GM10248 (cell line): ENCODE measurements at places on chromosomes 6 and 20.

DNA sequence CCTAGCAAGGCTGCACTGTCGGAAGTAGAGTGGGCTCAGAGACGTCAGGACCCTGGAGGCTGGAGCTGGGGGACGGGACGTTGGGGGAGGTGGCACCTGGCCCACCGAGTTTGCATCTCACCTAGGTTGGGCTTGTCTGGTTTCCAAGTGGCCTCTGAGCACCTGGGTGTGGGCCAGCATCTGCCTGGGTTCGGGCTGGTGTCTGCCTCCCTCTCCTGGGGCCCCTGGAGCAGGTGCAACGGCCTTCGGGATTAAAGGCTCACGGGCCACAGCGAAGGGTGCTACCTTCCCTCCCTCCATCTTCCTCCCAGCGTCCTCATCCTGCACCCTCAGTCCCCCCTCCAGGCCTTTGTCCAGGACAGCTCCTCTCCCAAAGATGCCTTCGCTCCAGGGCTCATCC, 6.0 kb downstream of the HRH3 start:
- no peak for DNase-seq

DNA sequence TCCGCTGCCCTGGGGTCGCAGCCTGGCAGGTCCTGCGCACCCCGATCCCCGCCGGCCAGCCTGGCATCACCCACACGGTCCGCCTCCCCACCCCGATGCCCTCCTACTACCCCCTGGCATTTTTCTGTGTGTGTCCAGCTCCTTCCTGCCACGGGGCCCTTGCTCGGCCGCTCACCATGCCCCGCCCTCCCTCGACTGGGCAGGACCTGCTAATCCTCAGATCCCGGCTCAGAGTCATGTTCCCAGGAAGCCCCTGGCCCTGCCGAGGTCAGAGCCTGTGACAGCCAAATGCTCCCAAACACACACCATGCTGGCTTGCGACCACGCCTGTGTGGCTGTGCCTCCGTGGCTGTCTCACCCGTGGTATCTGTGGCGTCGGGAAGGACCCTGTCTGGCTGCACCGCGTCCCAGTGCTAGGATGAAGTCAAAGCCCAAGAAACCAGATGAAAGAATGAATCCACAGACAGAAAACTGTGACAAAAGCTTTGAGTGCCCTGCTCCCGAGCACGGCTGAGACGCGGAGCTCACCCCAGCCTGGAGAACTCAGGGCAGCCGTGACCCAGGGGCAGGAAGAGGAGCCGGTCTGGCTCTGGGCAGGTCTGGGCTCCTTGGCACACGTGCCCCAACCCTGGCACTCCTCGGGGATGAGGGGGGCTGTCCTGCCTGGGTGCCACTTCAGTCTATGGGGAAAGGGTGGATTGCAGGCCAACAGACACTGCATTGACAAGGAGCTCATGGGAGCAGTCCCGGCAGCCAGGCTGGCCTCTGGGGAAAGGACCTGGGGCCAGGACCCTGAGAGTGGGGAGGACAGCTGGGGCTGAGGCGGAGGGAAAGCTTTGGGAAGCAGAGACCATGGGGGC, 20.8 kb upstream of the SLCO4A1 start:
- DNase-seq = no peak

DNA sequence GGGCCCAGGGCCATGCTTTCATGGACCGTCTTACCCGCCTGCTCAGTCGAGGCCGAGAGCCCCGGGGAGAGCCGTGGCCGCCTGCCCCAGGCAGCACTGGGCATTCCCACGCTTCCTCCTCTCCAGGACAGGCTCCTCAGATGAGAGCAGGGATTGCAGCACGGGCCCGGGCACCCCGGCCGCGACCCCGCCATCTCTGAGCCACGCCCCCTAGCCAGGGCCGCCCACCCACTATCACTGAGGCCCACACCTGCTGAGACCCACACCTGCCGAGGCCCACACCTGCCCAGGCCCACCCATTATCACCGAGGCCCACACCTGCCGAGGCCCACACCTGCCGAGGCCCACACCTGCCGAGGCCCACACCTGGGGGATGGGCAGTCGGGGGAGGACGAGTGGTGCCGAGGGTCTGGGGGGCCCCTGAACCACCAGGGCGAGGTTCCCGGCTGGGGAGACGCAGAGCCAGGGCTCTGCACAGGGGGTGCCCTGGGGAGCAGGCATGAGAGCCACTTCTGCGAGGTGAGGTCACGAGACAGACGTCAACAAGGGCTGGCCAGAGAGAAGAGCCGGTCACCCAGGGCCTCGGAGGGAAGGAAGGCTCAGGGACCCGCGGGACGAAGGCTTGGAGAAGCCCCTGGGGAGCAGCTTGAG, 235.6 kb downstream of the ERMARD start:
- no peak for DNase-seq

DNA sequence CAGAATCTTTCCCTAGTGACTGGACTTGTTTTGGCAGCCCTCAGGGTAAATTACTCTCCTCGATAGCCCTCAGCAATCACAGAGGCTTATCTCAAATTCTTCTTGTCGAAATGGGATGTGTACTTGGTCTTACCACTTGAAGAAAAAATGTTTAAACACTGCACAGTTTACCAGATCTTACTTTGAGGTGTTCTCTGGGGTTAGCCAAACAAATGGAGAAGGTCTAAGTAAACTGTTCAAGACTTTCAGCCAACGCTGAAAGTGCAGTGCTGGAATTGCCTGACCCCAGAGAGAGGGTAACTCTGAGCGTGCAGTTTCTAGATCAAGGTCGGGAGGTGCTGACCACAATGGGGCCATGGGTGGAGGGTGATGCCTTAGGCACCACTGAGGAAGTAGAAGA, 39.2 kb downstream of the MYLIP start:
- DNase-seq = no peak

GRCh38 chr6:29641430-29642148, 8.6 kb upstream of the GABBR1 start:
- DNase-seq = no peak

- DNase-seq = no peak
Measured at GRCh38 chr20:35681960-35682359, 17.2 kb downstream of the NFS1 start.

DNA sequence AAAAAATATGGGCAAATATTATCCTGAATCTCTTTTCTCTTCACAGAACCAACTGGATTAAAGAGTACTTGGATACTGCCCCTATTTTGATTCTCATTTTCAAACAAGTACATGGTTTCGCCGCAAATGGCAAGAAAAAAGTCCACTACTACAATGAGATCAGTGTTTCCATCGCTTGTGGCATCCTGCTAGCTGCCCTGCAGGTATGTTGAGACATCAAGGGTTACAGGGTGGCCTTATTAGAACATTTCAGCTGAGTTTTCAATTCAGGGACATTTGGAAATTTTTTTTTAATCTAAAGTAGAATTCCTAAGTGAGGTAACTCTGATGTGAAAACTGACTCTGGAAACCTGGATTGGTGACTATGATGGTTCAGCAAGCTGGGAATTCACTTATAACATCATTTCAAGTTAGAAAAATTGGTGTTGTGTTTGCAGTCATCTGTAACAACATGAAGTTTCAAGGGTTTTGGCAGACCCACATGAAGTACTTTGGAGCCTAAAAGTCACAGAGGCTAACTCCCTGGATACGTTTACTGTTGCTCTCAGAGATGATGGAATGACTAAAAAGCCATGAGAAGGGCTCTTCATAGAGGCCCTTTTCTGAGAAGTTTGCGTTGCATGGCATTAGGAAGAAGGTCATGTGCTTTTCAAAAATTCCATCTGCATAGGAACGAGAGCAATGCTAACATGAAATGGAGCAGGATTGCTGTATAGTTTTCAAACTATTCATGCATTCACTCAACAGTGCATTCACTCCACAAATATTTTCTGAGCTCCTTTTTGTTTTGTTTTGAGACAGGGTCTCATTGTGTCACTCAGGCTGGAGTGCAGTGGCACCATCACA, 25.5 kb downstream of the IYD start:
- no peak for DNase-seq

DNA sequence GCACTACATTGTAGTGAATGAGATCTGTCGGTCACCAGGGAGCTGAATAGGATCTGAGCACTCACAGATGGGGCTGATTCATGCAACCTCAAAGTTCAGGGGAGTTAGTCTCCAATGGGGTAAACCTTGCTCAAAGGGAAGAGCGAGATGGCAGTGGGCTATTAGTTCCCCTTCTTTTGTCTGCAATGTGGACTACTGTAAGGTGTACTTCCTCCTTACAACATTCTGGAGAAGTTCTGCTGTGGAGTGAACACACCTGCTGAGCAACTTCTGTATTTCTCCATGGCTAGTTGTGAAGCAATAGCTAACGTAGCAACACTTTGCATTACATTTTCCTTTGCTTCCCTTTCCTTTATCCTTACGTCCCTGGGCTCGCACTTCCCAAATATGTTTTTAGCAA, 134.3 kb upstream of the B3GAT2 start:
- no peak for DNase-seq
